PC-3 (cell line): ENCODE measurements at places on chromosomes 6 and 20. TPM values are rescaled to one million over a fixed set of nuclear protein-coding genes. Genes with fewer than 3 reads are reported as not detected.

Gene LAMA2
- 0.17 and 0.22 TPM in 2 replicates for total RNA-seq

GRCh38 chr20:49285813-49286494, 8.1 kb upstream of the ZNFX1 start:
- DNase-seq, result no peak

DNA sequence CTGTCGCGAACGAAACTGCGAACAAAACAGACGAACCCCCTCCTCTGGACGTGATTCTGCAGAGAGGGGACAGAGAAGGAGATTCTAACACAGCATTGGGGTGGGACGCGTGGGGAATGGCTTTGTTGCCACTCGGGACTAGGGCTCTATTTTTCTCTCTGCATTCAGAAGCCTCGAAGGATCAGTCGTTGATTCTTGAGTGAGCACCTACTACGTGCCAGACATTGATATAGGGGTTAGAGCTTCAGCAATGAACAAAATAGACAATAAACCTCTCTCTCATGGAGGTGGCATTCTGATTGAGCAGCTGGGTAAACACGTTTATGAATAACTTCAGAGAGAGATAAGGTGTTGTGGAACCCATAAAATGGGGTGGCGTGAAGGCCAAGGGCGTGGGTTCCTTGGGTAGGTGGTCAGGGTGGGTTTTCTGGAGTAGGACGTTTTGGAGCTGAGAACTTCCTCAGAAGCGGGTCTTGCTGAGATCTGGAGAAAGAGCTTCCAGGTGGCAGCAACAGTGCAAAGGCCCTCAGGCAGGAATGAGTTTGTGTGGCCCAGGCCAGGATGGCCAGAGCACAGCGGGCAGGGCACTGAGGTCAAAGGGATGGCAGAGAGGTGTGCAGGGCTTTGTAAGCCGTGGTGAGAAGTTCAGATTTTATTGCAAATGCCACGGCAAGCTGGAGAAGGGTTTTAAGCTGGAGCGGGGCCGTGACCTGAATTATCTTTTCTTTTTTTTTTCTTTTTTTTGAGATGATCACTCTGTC, 884 bp downstream of the SLC2A10 start:
- DNase-seq, result no peak

- DNase-seq, result peak; percentile 15
Observed at GRCh38 chr6:2037237-2037926, 208.0 kb downstream of the GMDS start.

DNA sequence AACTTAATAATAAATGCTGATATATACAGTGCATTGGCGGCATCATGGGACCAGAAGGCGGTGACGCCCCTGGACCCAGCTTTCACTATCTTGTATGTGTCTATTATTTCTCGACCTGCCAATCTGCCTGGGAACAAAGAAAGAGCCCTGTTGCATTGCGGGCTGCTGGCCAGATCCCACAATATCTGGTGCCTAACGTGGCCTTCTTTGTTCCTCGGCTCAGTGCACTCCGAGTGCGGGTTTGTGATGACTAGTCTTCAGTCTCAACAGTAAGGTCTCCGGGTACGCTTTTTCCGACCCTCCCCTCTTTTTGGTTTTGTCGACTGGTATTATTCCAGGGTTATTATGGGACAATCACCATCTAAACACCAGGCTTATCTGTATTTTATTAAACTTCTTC, 291.5 kb downstream of the TBC1D32 start:
- DNase-seq, result no peak

GRCh38 chr6:146423452-146423851, 120.2 kb upstream of the RAB32 start:
- no peak for DNase-seq
